ENCODE measurements at places on chromosomes 4 and X. TPM values are rescaled to one million over a fixed set of nuclear protein-coding genes. Genes with fewer than 3 reads are reported as not detected.

- DNase-seq: no peak
Measured at GRCh38 chr4:79796948-79797347, 276.1 kb downstream of the ANTXR2 start.

DNA sequence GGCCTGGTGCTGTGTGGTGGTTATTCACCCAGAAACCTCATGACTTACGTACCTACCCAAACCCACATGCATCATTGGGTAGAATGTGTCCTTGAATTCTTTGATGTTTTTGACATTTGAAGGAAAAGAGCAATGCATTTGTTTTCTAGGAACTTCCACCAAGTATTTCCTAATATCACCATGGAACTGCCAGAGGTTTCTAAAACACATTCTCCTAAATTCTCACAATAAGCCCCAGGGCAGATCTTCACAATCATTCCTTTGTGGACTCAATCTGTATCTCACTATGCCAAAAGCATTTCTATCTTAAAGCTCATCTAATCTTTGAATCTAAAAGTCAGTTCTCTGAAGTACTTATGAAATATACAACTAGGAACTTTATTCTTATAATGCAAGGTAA, 8.3 kb upstream of the ODAM start:
- no peak for DNase-seq

GRCh38 chrX:25023908-25024307, 8.1 kb upstream of the ARX start:
- DNase-seq: no peak

DNA sequence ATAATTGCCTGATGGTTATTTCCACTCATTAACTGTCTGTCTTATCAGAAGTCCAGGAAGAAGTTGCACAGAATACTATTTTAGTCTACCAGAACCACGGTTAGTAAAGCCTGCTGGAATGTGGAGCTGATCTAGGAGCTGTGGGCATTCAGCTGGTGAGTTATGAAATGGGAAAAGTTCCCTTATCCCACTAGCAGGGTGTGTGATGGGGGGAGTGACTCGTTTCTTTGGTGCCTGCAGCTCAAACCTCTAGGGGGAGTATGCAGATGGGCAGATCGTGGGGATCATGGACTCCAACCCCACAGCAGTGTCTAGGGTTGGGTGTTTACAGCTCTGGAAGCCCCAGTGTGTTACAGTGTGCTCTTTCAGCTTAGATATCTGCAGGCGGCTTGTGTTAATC, 305.7 kb upstream of the BOD1L1 start:
- DNase-seq: no peak

Gene CLGN
- total RNA-seq: 0.26 TPM
